Stimulated activated CD4-positive, alpha-beta T cell treated with anti-CD3 and anti-CD28 coated beads, TNF-alpha, amount 100 ng/mL, for 24 hours (primary cell): ENCODE measurements at places on chromosomes 5 and 9.

DNA sequence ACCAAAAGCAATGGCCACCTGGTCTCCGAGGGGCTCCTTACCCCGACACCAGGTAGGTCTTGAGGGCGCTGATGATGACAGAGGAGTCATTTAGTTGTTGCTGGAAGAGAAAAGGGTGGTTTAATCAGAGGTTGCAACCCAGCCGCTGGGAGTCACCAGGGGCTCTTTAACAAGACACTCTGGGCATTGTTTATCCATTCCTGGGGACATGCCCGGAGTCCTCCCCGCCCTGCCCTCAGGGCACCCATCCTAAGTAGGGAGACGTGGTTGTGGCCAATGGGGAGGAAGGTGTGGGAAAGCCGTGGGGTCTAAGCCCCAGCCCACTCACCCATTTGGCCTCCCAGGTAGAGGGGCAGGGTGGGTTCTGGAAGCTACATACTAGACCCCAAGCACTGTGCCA is 3.1 kb downstream of the PTGES2 start:
- DNase-seq, result no peak

GRCh38 chr5:158635565-158635964 is 464.2 kb downstream of the EBF1 start:
- no peak for DNase-seq

- no peak for DNase-seq
Measured at GRCh38 chr5:109450129-109450877, 40.5 kb upstream of the PJA2 start.

- no peak for DNase-seq
Measured at GRCh38 chr9:93105620-93106019, 9.6 kb downstream of the CARD19 start.
